ENCODE measurements at places on chromosomes 4 and X. TPM values are rescaled to one million over a fixed set of nuclear protein-coding genes. Genes with fewer than 3 reads are reported as not detected.

Gene FGF13
- 32.0 TPM for total RNA-seq

Gene ADAMTS3
- 5.8 TPM for total RNA-seq

Gene TMSB15C
- 15.7 TPM for total RNA-seq

Gene CLNK
- 0.10 TPM for total RNA-seq

Gene FRMPD4
- 2.6 TPM for total RNA-seq

Gene UCP1
- total RNA-seq: 0.61 TPM

Gene PNMA3
- 24.8 TPM for total RNA-seq

Measured in spinal cord (tissue), 10 donors.